Bronchial epithelial cell (primary cell): ENCODE measurements at places on chromosomes 3 and 15. TPM values are rescaled to one million over a fixed set of nuclear protein-coding genes. Genes with fewer than 3 reads are reported as not detected.

UNC13C gene
- total RNA-seq, result 0.26 and 0.64 TPM in 2 replicates

- DNase-seq, result no peak
These were observed 41.1 kb upstream of the MRPS22 start for GRCh38 chr3:139302801-139303113.

GRCh38 chr3:197225579-197225978, 72.8 kb downstream of the DLG1 start:
- no peak for DNase-seq

- DNase-seq, result peak; percentile 95
These were observed 117.7 kb upstream of the P2RY1 start for GRCh38 chr3:152717252-152717651.

- DNase-seq, result no peak
These were observed 100.8 kb downstream of the CPN2 start for GRCh38 chr3:194250098-194251002.

ACKR4 gene
- under 0.01 TPM in 2 replicates for total RNA-seq

- no peak for DNase-seq
These were observed 123.7 kb upstream of the ATP2B2 start for GRCh38 chr3:10628891-10629670.

DNA sequence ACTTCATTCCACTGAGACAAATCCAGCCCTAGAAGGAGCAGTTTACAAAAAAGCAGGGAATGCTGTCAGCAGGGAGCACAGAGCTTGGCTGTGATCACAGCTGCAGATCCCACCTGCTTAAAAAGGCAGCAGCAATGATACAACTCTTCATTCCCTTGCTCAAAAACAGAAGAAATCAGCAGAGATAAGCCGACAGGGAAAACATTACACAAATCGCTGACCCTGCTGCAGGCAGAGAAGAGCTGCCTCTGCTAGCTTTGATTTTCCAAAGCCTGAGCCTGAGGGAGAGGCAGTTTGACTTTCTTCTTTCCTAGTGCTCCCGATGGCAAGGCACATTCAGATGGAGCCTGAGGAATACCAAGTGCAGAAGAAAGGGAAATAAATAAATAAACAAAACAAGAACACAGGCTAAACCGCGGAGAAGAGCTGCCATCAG, 80.2 kb downstream of the SHQ1 start:
- DNase-seq, result no peak

CCR1 gene
- not detected in 2 replicates for total RNA-seq

DNA sequence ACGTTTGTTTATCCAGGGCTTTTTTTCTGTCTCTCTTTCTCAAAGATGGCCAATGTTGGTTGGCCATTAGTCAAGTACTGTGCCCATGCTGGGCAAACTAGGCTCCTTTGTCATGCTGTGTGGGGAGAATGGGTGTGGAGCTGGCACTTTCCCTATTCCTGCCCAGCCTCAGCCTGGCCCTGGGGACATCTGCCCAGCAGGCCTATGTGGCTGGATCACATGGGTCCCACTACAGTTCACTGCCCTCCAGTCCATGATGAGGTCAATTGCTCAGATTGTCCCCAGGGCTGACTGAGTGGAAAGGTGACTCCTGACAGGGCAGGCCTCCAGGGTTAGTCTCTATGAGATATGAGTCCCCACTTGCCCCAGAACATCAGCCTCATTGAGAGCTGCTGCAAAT, 54.4 kb upstream of the HERC1 start:
- no peak for DNase-seq

- DNase-seq, result no peak
These were observed 46.9 kb downstream of the IFT57 start for GRCh38 chr3:108175352-108175751.

- no peak for DNase-seq
These were observed 172.2 kb downstream of the LPP start for GRCh38 chr3:188326111-188326510.

DNA sequence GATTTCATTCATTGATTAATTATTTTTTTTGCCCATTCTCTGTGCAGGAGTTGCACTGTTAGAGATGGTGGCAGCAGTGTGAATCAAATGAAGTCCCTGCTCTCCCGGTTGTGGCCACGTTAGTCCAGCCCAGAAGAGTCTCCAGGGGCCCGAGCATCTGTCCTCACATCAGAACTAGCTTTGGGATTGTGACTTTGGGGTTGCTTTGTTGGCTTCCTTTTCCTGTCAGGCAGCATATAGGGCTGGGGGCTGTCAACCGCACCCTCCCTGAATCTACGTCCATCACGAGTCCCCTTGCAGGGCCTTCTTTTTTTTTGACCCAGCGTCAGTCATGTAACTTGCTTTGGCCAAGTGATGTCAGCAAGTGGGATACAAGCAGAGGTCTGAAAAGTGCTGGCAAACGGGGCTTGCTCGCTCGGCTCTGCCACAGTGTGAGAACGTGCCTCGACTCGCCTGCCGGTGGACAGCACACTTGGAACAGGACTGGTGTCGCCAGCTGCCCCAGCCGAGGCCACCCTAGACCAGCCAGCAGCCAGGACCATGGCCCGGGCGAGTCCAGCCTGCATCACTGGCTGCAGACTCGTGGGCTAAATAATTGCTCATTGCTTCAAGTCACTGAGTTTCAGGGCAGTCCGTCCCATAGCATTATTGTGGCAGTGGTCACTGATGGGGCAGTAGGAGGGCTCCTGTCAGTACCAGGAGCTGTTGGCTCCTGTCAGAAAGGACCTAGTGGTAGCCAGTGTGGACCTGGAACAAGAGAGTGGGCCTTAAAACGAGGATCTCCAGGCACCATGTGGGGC, 151.6 kb upstream of the MEF2A start:
- DNase-seq, result no peak

DNA sequence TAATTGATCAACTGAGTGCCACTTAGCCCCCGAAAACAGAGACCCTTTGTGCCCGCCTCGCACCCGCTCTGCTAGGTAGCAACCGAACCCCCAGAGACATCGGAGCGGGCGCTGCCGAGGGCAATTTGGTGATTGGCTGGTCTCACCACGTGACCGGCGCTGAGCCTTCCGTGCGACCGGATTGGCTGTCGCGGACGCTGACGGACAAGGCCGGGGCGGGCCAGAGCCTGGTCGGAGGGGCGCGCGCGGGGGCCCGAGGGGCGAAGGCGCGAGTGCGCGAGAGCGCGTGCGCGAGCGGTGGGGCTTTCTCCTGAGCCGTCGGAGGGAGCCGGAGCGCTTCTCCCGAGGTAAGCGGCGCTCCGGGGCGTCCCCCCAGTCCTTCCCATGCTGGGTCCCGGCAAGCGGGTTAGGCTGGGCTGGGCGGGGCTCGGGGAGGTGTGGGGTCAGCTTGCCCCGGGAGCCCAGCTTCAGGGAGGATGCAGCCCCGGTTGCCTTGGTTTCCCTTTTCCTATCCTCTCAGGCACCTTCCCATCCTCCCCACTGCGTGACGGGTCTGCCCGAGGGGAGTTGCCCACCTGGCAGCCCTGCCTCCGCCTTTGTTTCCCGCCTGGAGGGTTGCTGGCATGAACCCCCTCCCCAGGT, at the start of gene TMEM108:
TMEM108 (plus strand) TSS at position 303 of the 642 bp plus-strand sequence.
- DNase-seq, result peak; percentile 20

DNA sequence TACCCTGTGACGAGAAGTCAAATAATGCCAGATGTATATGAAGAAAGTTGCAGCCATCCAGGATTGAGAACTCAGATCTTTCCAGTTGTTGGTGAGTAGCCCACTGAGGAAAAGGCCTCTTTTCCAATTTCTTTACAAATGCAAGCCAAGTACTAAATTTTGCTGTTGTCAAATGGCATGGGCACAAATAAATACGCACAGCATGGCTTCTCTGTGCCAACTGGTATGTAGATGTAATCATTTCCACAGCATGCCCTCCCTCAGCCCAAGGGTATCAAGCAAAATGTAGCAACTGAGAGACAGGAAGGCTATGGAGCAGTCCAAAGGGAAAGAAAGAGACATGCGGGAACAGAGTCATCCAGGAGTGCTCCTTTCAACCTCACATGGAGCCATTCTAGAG, 105.4 kb downstream of the FGF12 start:
- DNase-seq, result no peak

- peak; percentile 40 for DNase-seq
These were observed 34.5 kb downstream of the GPD1L start for GRCh38 chr3:32140943-32141342.

GRCh38 chr3:154795582-154795981, 284.5 kb upstream of the MME start:
- peak; percentile 94 for DNase-seq

DNA sequence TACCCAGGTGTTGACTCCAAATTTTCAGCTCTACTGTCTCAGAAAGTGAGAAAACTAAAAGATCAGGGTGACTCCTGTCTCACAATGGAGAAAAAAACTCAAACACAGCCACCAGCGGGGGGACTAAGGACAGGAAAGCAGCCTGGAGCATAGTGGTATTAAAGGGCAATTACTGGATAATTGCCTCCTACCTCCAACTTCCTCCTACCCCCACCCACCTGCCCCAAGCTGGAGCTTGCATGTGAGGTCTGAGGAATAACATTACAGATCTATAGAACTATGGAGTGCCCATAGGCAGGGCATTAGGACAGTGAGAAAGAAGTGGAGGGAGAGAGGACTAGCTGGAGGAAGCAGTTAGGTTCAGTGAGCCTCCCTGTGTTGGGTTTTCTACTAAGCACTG, 2.7 kb upstream of the PCCB start:
- DNase-seq, result no peak

DNA sequence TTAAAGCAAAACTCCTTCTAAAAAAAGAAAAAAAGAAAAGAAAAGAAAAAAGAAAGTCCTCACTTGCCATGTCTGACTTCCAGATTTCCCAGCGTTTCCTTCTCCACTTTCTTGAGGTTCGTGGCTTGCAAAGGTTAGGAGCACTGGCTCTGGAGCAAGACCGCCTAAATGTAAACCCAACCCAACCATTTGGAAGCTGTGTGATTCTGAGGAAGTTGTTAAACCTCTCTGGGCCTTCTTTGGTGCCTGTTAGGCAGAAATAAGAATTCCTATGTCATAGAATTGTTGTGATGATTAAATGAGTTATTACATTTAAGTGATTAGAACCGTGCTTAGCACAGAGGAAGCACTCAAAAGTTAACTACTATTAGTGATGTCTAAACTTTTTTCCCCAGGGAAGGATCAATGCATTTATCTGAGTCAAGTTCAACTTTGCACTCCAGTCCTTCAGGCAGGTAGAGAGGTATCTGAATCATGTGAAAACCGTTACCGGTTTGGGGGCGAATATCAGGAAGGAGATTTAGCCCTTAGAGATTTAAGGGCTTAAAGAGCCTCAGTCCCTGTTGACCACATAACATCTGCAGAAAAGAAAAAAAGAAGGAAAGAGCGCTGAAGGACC, 78.3 kb upstream of the HES1 start:
- DNase-seq, result no peak

GHSR gene
- total RNA-seq, result not detected in 2 replicates

SLC22A14 gene
- total RNA-seq, result 0.26 and 0.64 TPM in 2 replicates

DNA sequence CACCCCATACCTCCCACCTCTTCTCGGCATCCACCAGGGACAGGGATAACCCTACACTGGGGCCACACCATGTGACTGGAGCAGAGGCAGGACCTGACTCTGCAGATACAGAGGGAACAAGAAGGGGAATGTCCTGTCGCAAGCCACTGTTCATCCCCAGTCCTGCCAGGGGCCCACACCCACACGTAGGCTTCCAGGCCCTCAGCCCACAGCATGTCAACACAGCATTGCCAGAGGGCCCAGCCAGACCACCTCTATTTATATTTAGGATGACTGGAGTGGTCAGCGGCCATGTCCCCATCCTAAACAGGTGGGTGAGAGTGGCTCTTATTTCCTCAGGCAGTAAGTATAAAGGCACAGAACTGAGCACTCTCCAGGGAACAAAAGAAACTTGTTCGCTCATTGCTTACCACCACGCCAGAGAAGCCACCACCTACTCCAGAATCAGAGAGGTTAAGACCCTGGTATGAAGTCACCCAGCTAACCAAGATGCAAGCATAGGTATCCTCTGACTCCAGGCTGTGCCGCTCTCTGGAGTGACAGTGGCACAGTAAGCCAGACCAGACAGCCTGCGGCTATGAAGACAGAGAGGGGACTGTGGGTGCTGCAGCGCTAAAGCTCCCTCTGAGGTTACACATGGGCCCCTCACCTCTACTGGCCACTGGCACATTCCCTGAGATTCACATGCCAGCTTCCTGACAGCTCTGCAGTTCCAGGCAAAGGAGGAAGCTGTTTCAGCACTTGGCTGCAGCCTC, 67.9 kb downstream of the LRIG1 start:
- no peak for DNase-seq

TMOD2 gene
- 2.1 and 2.2 TPM in 2 replicates for total RNA-seq

ZXDC gene
- 21.9 and 23.3 TPM in 2 replicates for total RNA-seq

DNA sequence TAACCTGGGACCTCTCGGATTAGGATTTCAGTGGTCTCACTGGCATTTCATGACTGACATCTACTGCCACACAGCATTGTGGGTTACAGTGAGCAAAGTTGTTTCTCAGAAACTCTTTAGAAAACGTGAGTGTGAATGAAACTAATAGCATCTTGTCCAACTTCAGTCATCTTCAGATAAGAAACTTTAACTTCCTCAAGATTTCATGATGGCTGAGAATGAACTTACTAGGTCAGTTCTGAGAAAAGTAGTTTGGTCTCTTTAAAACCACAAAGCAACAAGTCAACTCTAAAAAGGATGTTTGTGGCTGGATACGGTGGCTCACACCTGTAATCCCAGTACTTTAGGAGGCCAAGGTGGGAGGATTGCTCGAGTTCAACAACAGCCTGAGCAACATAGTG, 14.2 kb upstream of the HOMER2 start:
- no peak for DNase-seq

DNA sequence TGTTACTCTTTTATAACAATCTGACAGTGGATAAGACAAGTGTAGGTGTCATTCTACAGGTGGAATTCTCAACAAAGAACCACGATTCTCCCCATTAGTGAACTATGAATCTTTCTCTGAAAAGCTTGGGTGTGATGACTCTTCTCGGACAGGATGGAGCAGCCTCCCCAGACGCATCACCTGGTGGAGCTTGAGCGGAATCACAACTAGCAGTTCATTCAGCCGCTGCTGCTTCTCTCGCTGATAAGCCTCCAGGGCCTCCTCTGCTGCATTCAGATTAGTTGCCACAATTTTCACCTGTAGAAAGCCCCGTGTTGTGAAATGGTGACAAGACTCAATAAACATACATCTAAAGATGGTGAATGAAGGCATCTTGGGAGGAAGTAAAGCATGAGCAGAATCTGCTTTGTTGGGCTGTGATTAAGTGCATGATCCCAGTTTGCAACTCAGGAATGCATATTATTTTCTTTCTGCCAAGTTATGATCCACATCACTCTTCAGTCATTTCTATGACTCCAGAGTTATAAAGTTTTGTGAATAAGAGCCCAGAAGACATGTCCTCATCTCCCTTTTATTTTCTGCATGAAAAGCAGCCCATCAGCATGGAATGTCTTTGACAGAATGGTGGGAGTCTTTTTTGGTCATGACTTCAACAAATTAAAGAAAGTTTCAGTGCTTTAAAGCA, 93.6 kb downstream of the BOC start:
- no peak for DNase-seq

DNA sequence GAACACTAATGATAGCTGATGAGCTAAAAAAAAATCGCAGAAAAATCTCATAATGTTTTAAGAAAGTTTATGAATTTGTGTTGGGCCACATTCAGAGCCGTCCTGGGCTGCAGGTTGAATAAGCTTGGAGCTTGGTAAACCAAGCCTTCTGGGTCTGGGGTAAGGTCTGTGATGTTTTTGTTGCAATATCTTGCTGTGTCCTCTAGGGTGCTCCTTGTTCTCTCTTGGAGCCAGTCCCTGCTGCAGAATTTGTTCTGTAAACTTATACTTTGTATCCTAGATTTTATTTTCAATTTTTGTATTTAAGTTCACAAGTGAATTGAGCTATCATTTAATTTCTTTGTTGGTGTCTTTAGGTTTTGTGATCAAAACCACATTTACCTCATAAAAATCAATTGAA, 143.7 kb downstream of the NR1D2 start:
- DNase-seq, result peak; percentile 32

GRCh38 chr3:112979244-112979832, 4.4 kb upstream of the CD200R1 start:
- DNase-seq, result peak; percentile 37

ERICH6 gene
- total RNA-seq, result under 0.01 TPM in 1 of 2 replicates, not detected in the other

- peak; percentile 10 for DNase-seq
These were observed 29.6 kb downstream of the PSTPIP1 start for GRCh38 chr15:77024273-77025082.
